Activated CD4-positive, alpha-beta T cell treated with anti-CD3 and anti-CD28 coated beads, Interleukin-2, amount 50 U/mL, for 24 hours (primary cell): ENCODE measurements at places on chromosomes 5 and 9.

GRCh38 chr9:98730871-98731270, 22.1 kb upstream of the GABBR2 start:
- no peak for DNase-seq

- no peak for DNase-seq
These were observed 330.0 kb downstream of the PRR16 start for GRCh38 chr5:120794121-120794520.

DNA sequence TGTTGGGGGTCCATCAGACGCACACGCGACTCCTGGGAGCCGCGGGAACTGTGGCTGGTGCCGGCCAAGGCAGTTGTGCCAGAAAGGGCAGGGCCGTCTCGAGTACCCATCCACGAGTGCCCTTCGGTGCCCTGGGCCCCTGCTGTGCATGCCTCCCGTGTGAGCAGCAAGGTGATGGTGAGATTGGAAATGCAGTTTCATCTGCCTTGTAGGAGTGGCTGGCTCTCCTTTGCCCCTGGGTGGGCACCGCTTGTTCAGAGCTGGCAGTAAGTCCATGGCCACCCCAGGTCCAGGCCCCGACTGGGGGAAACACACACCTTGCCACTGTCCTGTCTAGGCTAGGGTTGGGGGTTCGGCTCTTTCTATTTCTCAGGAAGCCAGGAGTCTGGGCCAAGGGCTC, 5.7 kb downstream of the NKD2 start:
- no peak for DNase-seq

DNA sequence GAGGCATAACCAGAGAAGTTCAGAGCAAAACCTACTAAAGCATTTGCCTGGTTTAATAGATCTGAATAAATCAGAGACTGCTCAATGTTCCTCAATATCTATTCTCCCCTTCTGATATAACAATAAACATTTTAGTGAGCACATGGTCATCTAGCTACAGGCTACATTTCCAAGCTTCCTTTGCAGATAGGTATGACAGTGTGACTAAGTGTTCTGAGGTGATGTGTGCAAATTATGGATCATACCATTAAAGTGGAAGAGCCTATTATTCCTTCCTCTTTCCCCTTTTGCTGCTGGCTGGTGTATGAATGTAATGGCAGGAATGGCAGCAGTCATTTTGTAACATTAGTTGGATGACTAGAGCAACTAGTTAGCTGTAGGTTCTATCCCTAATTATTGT, 285.8 kb upstream of the RASA1 start:
- DNase-seq, result no peak

GRCh38 chr9:79007701-79008483, 563.9 kb upstream of the TLE4 start:
- DNase-seq, result no peak

DNA sequence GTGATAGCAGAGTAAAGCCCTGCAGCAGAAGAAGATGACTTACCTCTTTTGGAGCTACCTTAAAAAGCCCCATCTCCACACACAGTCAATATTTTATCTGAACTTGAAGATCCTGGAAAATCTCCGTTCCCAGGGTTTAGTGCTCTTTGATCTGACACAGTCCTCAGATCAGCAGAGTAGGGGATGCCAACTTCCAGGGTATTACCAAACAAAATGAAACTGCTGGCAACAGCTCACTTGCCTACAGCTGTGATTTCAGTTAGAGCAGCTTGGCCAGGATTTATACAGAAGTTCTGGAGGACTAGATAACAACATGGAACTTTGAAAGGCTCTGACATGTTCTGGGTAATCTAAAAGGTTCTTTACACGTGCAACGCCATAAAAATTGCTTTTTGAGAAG, 1537.8 kb upstream of the ACO1 start:
- no peak for DNase-seq

DNA sequence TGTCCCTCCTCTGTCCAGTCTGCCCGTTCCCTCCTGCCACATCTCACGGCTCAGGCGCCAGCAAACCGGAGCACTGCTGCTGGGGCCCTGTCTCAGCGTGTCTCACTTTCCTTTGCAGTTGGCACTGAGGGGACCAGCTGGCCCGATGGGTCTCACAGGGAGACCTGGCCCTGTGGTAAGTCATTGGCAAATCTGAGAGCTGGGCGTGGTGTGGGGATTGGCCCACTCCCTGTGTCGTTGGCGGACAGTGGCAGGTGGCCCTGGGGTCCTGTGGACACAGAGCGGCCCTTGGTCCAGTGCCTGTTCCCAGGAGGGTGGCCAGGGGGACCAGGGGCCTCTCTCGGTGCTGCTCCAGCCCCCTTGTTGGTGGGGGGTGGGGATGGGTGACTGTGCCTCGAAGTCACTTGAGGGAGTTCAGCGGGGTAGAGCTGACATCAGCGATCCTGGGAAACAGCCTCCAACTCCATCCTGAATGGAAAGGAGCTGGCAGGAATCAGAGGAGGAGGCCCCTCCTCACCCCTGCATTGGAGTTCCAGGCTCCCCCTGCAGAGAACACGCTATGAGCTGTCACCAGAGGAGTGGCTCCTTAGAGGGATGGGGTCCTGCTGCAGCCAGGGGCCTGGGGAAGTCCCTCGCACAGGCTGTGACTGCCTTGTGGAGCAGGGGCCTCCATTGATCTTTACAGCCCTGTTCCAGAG, 111.0 kb downstream of the COL5A1 start:
- DNase-seq, result no peak

DNA sequence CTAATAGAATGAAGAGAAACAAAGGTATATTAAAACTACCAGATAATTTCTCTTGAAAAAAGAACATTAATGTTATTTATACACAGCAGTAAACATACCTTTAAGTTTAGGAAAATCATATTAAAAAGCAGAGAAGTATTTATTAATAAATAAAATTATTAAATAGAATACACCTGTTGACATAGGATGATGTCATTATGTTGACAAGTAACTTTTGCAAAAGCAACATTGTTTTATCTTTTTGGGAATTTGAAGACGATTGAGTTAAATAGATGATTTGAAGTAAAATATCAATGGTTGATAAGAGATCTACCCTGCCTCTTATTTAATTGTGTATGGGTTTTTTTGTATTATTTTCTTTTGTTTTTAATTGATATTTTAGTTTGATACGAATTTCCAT, 711.1 kb upstream of the NUDT12 start:
- DNase-seq, result no peak

- DNase-seq, result no peak
These were observed 18.1 kb upstream of the CTNND2 start for GRCh38 chr5:11922394-11922793.

DNA sequence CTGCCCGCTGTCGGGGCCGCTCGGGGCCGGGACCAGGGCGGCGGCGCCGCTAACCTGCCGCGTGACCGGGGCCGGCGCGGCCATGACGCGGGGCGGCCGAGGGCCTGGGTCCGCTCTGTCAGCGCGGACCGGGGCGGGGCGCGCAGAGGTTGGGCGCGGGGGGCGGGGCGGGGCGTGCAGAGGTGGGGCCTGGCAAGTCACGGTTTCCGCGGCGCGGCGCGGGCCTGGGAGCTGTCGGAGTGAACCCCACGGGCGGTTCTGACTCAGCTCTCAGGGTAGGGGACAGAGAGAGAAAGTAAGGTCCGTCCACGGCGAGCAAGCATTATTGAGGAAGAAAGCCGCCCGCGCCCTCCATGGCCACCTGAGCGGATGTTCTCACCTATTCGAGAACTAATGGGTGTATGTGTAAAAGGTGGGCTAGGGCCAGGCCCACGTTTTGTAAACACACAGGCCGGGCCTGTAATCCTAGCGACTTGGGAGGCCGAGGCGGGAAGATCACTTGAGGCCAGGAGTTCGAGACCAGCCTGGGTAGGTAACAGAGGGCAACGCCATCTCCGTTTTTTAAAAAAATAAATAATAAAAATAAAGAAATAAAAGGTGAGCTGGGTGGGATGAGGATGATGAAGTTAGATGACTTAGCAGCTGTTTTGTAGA, at the start of gene PRXL2C:
Gene PRXL2C, minus strand, starts transcription at position 120 of the 654 bp plus-strand sequence. Its CDS starts 36 bp downstream, at position 84.
- peak; percentile 62 for DNase-seq

- no peak for DNase-seq
These were observed 158.4 kb downstream of the NIPBL start for GRCh38 chr5:37034955-37035354.

GRCh38 chr9:130681769-130682420, 11.7 kb upstream of the EXOSC2 start:
- DNase-seq, result no peak

- no peak for DNase-seq
These were observed 23.2 kb downstream of the TPPP start for GRCh38 chr5:669842-670395.

DNA sequence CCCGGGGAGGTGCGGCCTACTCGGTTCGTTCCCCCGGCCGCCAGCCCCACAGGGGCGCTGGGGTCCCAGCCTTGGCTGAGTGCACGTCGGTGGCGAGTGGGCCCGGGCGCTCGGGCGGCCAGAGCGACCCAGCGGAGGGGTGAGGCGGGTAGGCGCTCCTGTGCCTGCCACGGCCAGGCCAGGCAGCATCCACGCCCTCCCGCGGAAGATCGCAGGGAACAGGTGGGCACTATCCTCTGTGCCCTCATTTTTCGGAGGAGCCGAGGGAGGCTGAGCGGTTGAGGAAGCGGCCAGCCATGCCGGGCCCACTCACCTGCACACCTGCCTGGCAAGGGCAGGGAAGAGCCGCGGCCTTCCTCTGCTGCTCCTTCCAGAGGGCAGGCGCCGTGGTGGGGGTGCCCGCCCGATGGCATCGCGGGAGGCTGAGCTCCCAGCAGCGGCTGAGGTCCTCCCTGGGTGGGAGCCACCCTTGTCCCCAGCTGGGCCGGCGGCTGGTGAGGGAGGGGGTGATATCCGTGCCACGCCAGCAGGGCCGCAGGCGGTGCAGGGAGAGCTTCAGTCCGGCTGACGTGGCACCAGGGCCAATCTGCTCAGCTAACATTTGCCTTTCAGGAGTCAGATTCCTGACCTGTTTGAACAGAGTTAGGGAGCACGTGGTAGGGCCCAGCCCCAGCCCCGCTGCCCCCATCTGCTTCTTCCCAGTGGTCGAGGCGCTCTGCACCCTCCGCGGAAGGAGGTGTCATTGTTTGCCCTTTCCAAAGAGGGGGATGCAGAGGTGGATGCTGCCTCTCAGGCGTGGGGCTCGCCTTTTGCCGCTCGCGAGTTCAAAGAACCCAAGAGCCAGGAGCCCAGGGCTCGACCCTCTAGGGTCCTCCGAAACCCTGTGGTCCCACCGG, 1.6 kb upstream of the SEC16A start:
- no peak for DNase-seq

- DNase-seq, result no peak
These were observed 175.2 kb upstream of the HAPLN1 start for GRCh38 chr5:83895860-83896259.

- no peak for DNase-seq
These were observed 71.5 kb downstream of the ARHGAP26 start for GRCh38 chr5:142841511-142842265.

DNA sequence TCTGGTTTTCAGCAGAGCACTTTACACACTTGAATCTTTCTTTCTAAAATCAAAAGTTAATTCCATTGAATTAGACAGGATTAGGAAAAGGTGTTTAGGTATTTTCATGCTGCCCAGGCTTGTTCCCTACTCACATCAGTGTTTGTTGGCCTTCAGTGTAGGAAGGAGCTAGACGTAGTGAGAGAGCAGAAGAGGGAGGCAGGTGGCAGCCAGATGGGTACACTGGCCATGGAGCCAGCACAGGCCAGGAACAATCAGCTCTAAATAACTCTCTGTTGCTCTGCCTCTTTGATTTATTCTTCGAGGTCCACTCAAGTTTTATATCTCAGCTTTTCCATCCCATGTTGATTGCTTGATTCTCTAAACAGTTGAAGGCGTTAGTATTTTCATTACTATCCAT, 529.6 kb downstream of the PSAT1 start:
- DNase-seq, result no peak

GRCh38 chr5:74543162-74543995, 97.1 kb downstream of the ENC1 start:
- DNase-seq, result no peak

DNA sequence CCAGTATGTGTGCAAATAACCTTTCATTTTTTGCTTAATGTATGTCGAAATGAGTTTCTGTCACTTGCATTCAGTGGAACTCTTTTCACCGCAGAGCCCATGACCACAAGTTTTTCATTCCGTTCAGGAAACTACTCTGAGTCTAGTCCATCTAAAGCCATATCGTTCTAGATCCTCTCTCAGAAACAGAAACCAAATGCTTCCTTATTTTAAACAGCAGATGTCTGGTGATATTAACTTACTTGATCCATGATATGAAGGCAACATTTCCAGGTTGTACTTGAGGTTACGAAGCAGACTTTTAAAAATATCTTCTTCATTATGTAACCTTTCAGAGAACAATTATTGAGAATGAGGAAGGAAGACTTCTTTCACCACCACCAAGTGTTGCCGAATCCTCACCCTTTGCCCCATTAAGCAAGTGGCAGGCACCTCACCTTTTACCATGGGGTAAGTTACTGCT, 72.4 kb upstream of the GNAQ start:
- DNase-seq, result no peak

- no peak for DNase-seq
These were observed 8.9 kb downstream of the OTP start for GRCh38 chr5:77629509-77630113.

- DNase-seq, result no peak
These were observed 41.5 kb upstream of the EGFL7 start for GRCh38 chr9:136621019-136621733.

DNA sequence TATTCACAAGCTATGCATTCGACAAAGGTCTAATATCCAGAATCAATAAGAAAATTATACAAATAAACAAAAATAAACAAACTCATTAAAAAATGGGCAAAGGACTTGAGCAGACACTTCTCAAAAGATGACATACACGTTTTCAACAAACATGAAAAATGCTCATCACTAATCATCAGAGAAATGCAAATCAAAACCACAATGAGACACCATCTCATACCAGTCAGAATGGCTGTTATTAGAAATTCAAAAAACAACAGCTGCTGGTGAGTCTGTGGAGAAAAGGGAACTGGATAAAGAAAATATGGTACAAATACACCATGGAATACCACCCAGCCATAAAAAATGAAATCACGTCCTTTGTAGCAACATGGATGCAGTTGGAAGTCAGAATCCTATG, 45.1 kb upstream of the PUM3 start:
- DNase-seq, result no peak

DNA sequence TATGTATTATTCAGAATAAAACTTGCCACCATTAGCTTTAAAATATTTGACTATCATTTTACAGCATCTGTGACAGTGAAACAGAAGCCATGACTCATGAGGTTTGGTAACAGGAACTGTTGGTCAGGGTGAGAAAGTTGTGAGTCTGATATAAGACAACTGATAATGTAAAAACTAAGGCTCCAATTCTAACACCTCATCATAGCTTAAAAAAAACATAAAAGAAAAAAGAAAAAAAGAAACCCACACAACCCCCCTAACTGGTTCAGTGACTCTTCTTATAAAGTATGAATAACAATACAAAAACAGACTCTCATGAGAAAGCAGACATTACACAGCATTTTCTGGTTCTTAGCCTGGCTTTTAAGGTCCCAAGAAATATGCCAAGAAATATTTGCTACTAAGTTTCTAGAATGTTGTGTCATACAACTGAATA, 85.8 kb downstream of the MRPS27 start:
- no peak for DNase-seq

DNA sequence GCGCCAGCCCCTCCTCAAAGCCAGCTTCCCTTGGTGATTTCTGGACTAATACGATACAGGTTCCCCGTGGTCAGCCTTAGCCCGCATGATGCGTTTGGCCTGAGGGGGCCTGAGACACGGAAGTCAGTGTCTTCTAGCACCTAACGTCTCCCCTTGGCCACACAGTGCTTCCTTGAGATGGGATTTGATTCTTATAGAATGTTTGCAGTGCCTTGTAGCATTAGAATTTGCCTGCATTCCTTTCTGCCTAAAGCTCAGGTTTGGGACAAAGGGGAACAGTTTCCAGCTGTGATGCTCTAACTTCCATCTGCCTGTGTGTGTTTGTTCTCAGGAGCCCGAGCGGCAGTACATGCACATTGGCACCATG, 34.4 kb downstream of the CFAP90 start:
- no peak for DNase-seq
